Non-pigmented ciliary epithelial cell (primary cell): ENCODE measurements at places on chromosomes 6 and 20.
A peak's percentile ranks its signal among the peaks of the same experiment; 100 is the strongest.

GRCh38 chr6:147257760-147258159 lies 53.5 kb downstream of the STXBP5 start:
- no peak for DNase-seq

GRCh38 chr20:58703765-58704371 lies 11.3 kb downstream of the NPEPL1 start:
- DNase-seq = no peak

DNA sequence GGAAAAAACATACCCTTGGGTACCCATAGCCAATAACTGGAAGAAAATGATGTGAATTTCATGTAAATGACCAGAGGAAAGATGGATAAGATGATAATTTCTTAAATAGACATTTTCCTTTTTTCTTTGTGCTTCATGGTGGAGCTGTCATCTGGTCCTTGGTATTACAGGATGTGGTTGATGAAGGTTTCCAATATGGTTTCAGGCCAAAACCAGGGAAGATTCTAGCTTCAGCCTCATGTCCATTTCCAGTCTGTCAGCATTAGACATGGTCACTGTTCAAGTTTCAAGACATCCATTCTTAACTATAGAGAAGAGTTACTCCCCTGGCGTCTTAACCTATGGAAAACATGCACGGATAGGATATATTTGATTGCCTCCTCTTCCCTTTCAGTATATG lies 63.6 kb downstream of the SSR1 start:
- no peak for DNase-seq

- peak; percentile 63 for DNase-seq
These were observed 27.9 kb downstream of the PPARD start for GRCh38 chr6:35370124-35370741.

- no peak for DNase-seq
These were observed 277.1 kb upstream of the ECI2 start for GRCh38 chr6:4412488-4412887.

DNA sequence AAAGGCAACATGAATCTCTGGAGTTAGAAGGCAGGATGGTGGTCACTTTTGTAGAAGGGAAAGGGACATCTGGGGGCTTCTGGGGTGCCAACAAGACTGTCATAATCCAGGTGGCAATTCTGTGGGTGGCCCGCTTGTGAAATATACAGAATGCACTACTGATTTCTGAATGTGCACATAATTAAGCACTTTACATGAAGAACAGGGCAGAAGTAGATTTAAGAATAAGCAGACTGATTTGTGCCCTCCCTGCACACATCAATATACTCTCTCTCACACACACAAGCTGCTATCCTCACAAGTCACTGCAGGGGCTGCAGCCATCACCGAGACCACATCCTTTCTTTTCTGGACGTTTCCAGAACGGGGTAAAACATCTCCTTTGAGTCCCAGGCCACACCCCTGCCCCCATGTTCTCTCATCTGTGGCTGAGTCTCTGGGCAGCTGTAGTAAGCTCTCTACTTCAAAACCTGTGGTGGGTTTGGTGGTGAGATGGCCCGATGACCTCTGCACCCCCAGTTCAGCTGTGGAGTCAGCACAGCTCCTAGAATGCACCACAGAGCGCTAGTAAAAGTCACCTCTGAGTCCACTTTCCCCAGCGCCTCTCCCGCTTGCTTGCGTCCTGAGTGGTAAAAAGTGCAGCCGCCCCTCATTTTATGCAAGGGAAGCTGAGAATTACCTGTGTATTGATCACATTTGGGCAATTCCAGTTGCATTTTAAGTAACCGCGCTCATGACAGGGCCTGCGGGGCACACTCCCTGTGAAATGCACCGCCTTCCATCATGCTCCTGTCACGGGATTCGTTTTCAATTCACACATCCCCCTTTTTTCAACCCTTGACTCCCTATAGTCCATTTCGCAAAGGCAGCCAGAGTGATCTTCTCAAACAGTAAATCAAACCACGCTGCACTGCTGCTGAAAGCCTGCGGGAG lies 115.5 kb downstream of the NFATC2 start:
- DNase-seq = no peak

DNA sequence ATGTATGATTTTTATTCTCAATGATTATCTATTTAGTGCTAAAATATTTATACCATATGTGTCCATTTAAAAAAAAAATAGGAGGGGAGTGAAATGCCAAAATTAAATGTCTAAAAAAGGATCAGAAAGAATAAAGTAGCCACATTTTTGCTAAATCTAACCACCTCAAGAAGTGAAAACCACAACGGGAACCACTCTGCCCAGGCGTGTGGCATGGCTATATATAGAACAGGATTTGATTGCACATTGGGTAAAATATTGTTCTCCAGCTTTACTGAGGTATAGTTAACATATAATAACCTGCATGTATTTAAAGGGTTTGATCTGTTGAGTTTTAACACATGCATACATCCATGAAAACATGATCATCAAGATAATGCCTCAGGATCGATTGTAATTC lies 19.0 kb upstream of the AFDN start:
- DNase-seq = no peak
